ENCODE measurements at places on chromosomes 16 and 17. TPM values are rescaled to one million over a fixed set of nuclear protein-coding genes. Genes with fewer than 3 reads are reported as not detected.

DNA sequence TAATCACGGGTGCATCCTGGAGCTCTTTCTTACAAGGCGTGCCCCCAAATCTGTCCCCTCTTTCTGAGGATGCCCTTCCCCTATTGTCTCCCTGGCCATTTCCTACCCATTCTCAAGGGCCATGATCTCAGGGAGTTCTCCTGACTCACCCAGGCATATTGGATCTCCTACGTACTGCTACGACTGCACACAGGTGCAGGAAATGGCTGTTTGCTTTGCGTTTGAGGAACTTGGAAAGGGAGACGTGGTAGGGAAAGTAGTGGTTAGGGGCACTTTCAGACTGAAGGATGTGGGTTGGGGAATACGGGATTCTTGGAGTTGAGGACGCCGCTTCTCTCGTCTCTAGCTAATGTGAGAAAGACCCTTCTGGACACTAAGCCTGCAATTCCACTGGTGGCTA, 18.7 kb upstream of the MEOX1 start:
- no peak for DNase-seq

GRCh38 chr16:9738690-9739089, 443.5 kb downstream of the GRIN2A start:
- no peak for DNase-seq

GRCh38 chr16:85330694-85331188, 218.5 kb upstream of the CIBAR2 start:
- DNase-seq: peak; percentile 77

DNA sequence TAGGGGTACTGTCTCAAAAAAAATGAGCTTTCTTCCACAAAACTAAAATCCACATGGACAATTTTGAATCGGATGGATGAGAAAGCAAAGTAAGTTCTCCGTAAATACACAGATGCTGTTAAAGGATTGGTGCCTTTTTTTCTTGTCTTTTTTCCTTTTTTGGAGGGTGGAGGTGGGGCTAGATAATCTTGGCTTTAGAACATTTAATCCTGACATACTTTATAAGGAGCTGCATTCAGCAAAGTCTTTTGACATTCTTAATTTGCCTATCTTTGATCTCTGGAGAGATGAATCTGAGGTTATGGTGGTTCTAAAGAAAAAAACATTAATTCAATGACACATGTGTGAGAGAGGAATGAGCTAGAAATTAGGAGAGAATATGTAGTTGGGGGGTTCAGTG, 312.3 kb upstream of the KCNJ16 start:
- DNase-seq: no peak

- DNase-seq: no peak
Measured at GRCh38 chr17:68353111-68353521, 61.8 kb downstream of the ARSG start.

DNA sequence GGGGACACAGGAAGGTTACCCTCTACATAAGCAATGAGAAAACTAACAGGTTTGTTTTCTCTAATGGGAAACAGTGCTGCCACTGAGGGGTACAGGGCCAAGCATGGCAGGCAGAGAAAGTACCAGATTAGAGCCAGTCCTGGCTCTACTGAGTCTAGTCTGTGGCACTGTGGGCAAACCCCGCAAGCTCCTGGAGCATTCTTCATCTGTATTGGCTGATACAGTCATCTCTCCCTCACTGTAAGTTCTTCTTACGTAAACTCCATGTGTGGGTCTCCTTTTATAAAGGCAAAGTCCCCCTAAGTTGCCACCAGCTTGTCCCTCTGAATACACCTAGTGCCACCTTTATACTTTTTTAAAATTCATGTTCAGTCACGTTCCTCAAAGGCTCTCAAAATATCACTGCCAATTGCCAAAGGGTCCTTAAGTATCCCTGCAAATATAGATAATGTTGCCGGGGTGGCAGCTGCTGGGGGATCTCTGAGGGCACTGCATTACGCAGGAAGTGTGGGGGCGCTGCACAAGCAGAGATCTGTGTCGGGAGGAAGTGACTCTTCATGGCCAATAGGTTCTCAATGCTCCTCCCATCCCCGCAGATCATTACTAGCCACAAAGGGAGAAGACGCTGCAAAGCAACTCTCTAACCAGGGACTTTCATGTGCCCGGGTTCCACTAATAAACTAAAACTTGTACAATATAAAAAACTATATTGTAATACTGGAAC, 18.8 kb downstream of the XPO6 start:
- DNase-seq: no peak

- no peak for DNase-seq
Measured at GRCh38 chr17:8728251-8728938, 16.2 kb downstream of the CCDC42 start.

The SCGB1C2 gene
- not detected for total RNA-seq

The QPRT gene
- 0.13 TPM for total RNA-seq

- no peak for DNase-seq
Measured at GRCh38 chr17:71453876-71454422, 666.9 kb upstream of the SOX9 start.

DNA sequence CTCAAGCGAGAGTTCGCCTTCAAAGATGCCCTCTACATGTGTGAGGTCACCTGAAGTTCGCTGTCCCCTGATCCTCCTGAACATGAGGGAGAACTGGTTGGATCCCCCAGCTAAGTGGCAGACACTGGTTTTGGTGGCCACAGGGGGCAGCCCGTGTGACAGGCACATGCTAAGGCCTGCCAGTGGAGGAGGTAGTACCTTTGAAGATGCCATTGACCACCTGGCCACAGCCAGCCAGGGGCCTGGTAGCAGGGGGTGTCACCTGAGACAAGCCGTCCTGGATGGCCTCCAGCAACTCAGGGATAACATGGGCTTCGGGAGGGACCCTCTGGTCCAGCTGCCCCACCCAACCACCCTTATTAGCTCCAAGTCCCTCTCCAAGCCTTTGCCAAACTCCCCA, 7.3 kb upstream of the ALDH3A1 start:
- DNase-seq: no peak

GRCh38 chr17:74404218-74404617, 27.7 kb upstream of the GPRC5C start:
- no peak for DNase-seq

- peak; percentile 16 for DNase-seq
Measured at GRCh38 chr16:63361032-63361624, 1324.9 kb upstream of the CDH8 start.

The TEX19 gene
- total RNA-seq: 0.34 TPM

The TBC1D3K gene
- total RNA-seq: not detected

DNA sequence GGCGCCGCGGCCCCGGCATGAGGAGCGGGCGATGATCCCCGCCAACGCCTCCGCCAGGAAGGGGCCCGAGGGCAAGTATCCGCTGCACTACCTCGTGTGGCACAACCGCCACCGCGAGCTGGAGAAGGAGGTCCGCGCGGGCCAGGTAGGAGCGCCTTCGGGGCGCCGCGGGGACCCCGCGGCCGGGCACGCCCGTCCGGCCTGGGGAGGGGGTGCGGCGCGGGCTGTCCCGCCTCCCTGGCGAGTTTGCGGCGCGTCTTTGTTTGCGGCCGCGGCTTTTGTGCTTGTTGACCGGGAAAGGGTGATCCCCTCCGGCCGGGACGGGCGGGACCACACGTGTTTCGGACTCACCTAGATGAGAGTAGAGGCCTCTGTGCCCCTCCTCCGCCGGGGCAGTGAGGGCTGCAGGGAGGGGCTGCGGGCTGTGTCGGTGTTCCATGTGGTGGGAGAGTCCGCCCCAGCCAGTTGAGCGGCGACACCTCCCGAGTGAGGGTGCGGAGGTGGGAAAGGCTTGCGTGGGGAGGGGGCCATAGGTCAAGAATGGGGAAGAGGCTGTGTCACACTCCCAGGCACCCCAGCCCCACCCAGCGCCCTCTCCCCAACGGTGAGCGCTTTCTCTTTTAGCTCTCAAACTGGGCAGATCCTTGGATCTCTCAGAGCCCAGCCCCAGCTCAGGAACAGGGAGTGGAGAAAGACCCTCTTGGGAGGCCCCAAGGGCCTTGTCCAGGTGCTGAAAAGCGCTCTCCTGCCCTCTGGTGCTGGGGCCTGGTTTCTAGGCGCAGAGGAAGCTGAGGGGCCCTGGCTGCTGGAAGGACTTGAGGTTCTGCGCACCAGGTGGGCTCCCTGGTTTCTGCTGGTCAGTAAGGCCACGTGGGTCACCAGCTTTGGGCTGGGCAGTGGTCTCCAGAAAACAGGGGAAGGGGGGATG, 923 bp downstream of the ANKRD13B start:
- DNase-seq: no peak

GRCh38 chr16:5015351-5015750, 18.4 kb downstream of the NAGPA start:
- DNase-seq: no peak

GRCh38 chr16:10228779-10229178, 46.6 kb upstream of the GRIN2A start:
- DNase-seq: no peak

- no peak for DNase-seq
Measured at GRCh38 chr16:64841071-64841470, 280.8 kb downstream of the CDH11 start.

The ELOB gene
- 727 TPM for total RNA-seq

DNA sequence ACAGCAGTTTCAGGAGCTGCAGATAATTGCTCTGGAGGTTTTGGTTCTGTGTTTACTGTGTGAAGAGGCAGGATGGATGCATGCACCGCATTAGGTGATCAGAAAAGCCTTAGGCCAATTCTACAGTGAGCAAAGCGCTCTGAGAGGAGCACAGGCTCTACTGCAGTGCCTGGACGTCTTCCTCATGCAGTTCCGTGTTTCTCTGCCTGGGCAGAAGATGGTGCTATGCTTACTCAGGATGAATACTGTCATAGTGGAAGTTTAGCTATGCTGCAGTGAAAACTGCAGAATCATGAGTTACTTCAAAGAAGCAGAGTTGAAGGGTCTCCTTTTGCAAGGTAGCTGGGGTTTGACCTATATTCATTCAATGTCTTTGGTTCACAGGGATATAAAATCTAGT, 1012.4 kb downstream of the KCNJ18 start:
- DNase-seq: no peak

DNA sequence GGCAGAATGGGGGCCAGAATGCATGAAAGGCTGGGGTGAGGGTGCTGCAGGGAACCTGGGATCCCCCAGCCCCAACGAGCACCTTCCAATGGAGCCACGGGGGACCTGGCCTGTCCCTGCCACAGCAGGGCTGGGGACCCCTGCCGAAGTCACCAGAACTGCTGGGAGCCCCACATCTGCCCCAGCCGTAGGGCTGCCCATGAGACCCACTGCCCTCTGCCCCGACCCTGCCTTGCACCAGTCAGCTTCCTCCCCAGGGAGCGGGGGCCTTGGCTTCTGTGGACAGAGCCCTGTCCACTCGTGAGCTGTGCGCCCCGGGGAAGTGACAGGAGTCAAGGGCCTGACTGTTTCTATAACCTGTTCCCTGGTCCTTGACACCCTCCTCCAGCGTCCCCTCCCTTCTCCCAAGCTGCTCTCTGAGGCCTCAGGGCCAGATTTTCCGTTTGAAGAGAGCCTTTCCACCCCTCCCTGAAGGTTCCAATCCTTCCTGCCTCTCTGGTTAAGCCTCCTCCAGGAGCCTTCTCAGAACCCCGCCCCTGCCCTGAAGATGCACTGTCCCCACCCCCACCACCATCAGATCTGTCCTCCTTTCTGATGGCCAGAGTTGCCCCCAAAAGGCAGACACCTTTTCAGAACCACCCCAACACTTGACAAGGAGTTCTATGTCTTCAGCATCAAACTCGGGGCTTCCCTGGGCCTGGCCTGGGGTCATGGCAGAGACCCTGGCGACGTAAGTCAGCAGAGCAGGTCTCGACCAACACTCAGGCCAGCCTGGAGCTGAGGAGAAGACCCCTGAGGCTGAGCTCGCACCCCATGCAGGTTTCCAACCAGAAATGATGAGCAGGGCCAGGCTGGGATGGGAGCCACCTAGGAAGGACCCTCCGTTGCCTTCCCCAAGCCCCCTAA, 10.7 kb upstream of the PRR29 start:
- no peak for DNase-seq

GRCh38 chr16:8310816-8311215, 279.5 kb downstream of the TMEM114 start:
- DNase-seq: no peak

- no peak for DNase-seq
Measured at GRCh38 chr16:23496821-23497542, 13.3 kb downstream of the GGA2 start.

DNA sequence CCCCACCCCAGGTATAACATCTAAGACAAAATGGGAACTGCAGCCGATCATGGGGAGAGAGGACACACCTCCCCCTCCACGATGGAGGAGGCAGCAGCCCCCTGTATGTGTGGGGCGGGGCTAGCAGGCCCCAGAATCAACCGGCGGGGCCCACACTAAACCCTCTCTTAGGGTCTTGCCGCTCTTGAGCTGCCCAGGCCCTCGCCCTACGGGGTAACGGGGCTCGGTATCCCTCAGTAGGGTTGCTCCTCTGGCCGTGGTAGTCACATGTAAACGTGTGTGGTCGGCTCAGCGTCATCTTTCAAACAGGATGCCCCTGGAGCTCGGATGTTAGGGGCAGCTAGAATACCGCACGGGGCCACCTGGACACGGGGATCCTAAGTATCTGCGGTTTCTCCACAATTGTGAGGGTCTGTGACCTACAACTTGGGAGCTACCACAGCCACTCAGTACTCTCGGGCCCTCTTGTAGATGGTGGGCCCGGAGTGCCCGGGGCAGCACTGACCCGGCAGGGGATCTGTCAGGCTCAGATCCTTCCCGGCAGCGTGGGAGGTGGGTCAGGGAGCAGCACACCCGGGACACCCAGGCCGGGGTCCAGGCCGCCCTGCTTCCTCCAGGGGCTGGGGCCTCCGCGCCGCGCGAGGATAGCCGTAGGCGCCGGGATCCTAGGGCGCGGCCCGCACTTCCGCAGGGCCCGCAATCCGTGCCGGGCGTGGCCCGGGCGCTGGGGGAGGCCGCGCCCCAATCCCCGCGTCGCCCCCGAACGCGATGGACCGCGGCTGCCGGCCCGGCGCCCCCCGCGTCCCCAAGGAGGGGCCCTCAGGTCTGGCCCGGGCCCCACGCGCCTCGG, 781 bp downstream of the ARHGDIA start:
- DNase-seq: peak; percentile 84

GRCh38 chr16:26697807-26698206, 368.9 kb upstream of the C16orf82 start:
- DNase-seq: no peak

DNA sequence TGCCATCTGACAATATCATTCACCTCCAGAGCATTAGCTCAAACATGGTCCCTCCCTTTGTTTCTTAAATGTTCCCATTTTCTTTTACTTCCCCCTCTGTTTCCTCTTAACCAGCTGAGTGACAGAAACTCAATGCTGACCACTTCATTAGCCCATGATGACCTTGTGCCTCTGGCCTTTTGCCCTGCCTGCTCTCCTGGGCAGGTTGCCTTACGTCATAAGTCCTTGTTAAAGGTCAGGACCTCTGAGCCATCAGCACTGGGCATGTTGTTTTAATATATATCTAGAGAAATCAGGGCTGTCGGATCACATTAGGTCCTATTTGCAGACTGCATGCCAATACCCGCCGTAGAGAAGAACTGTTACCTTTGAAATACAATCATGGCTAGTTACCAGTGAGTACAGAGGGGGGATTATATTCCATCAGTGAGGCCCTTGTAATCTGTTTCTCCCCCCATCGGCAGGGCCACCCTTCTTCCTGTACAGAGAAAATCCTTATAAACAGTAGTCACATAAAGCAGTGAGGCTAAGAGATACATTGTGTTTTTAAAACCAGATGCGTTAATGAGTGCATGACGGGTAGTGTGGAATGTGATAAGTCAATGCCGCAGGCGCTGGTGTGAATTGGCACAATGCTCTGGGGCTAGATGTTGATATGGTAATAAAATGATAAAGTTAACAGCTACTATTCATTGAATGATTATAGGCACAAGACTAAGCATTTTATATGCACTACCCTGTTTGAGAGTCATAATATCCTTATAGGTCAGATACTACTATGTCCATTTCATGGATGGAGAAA, 94.3 kb upstream of the ZFHX3 start:
- DNase-seq: no peak

- DNase-seq: no peak
Measured at GRCh38 chr17:4201226-4201625, 58.2 kb downstream of the CYB5D2 start.

- no peak for DNase-seq
Measured at GRCh38 chr17:35889818-35890773, 9.9 kb upstream of the CCL5 start.

Data from SJSA1 (cell line).